Stimulated activated CD4-positive, alpha-beta T cell treated with anti-CD3 and anti-CD28 coated beads, Interleukin-1b, Interleukin-23, amount 100 ng/mL, for 48 hours (primary cell): ENCODE measurements at places on chromosomes 7 and 10.

DNA sequence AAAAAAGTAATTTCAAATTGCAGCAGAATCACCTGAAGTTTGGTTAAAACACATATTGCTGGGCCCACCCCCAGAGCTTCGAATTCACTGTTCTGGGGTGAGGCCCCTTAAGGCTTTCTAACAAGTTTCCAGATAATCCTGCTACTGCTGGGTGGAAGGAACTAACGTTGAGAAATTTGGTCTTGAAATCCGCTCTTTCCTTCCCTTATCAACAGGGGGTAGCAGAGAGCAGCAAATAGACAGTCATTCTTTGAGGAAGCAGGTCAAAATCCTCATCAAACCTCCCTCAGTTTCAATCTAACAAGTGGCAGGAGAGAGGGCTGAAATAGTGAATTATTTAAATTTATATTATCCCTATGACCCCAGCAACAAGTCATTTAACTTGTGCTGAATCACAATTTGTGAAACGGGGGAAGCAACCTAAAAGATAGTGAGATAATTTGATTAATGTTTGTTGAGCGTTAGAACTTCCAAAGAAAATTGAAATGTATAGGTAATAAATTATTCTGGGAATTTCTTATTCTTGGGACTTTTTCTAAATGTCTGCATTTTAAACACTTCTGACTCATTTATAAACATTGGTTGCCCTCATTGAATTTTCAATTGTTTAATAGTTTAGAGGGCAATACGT is 21.7 kb upstream of the MALSU1 start:
- DNase-seq, result no peak

- DNase-seq, result peak; percentile 38
Observed at GRCh38 chr10:4902571-4903011, 60.6 kb upstream of the AKR1C1 start.

DNA sequence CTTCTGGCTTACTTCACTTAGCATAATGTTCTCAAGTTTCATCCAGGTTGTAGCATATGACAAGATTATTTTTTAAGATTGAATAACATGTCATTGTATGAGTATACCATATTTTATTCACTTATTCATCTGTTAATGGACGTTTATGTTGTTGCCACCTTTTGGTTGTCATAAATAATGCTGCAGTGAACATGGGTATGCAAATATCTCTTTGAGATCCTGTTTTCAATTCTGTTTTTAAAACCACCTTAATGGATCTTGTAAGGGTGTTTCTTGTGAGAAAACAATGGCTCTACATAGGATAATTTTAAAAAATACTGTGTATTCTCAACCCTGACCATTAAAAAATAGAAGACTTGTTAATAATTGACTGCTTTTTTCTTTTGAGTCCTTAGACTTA is 290.7 kb upstream of the TMEM229A start:
- DNase-seq, result no peak

DNA sequence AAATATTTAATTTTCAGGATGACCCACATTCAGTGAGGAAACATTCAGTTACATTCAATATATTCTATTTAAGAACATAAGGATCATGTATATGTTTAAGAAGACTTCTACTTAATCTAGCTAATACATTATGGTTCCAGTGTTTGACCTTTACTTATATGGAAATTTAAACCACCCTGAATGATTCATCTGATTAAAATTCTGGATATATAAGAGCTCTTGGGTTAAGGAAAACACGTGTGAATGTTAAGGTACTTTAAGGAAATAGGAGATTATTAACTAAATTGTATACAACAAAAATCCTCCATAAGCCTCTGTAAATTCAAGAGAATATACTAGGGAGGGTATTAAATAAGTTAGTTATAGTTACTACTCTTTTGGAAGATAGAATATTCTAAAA is 40.9 kb downstream of the HDAC9 start:
- no peak for DNase-seq

DNA sequence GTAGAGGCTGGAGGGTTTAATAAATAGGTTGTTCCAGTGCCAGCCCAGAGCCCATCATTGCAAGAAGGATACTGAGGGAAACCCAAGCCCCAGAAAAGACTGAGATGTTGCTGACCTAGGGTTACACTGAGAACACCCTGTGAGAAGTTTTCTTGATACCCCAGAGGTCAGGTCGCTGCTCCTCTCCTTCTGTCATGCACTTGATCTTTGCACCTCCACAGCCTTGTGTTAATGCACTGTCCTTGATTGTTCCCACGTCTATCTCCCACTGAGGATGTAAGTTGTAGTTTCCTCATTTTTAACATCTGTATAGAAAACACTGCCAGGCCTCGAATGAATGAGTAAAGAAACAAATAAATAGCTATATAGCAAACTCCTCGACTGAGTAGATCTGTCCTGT is 195.3 kb upstream of the AHR start:
- no peak for DNase-seq

GRCh38 chr10:19730167-19730906 is 85.9 kb upstream of the PLXDC2 start:
- no peak for DNase-seq

DNA sequence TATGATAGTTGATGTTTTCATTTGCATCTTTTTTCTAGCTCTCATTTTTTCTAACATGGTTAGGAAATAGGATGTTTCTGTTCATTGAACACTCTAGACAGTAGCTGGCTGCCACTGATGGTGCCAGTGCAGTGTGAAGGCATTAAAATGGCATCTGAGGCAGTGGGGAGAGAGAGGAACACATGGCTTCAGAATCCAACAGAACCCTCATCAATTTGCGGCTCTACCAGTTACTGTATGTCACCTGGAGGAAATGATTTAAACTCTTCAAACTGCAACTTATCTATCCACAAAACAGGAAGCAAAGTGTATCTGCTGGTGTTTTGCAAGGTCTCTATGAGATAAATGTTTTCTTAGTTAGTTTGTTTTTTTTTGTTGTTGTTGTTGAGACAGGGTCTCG is 305.2 kb upstream of the PRKCQ start:
- DNase-seq, result no peak

GRCh38 chr10:102652170-102652916 is 8.1 kb downstream of the TRIM8 start:
- no peak for DNase-seq

DNA sequence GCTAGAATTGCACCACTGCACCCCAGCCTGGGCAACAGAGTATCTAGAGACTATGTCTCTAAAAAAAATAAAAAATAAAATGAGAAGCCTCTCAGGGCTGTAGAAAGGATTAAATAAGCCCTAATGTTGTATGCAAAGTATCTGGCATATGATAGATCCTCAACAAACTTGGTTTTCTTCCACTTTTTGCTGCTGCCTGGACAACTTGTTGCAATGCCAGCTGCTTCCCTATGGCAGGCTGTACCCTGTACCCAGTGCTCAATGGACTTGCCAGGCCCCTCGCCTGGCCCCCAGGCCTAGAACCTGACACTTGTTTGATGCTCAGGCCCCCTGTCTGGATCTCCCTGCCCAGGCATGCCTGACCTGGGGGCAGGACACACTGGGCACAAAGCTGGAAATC is 28.5 kb upstream of the CDH23 start:
- no peak for DNase-seq

DNA sequence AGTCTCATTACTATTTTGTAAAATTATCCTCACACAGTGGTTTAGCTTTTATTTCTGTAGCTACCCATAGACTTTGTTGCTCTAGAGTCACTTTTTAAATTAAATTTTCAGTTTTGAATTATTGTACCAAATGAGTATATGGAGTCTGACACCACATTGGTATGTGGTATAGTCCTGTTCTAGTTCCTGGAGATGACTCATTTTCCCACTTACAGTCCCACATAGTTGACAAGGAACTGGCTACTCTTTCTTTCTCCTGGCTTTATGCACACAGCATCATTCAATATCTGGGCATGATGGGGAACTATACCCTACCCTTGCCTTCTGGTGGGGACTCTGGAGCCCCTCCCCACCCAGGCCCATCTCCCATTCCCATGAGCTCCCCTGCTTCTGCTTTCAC is 92.6 kb upstream of the RAB11FIP2 start:
- no peak for DNase-seq

- no peak for DNase-seq
Observed at GRCh38 chr7:76310102-76310957, 7.9 kb downstream of the HSPB1 start.

DNA sequence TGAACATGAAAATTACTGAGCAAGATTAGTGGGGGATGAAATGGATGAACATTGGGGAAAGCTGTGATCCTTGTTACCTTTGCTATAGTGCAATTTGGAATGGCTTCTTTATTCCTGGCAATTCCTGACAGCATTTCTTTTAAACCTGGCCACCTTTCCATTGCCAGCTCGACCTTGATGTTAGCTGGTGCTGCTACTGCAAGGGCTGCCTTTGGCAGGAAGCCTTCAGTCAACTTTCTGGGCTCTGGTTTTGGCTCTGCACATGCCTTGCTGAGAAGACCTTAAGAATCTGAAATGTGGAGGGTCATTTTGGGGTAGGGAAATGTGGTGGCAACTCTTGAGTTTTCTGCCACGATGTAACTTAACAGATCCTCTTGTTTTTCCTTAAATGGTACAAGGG is 64.7 kb downstream of the KAT6B start:
- DNase-seq, result no peak

DNA sequence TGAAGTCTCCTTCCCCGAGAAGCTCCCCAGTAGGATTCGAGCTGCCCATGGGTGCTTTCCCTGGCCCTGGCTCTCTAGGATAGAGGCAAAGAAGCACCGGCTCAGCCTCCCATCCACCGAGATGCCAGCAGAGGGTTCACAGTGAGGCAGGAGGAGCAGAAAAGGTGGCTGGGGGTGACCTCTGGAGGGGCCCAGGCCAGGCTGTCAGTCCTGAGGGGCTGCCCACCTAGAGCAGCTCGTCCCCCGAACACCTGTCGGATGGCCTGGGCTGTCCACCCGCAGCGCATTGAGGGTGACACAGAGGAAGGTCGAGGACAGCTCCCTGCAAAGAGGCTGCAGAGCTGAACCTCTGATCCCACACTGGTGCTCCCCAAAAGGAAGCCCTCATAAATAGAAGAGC is 167.2 kb upstream of the PPP2R2D start:
- no peak for DNase-seq

DNA sequence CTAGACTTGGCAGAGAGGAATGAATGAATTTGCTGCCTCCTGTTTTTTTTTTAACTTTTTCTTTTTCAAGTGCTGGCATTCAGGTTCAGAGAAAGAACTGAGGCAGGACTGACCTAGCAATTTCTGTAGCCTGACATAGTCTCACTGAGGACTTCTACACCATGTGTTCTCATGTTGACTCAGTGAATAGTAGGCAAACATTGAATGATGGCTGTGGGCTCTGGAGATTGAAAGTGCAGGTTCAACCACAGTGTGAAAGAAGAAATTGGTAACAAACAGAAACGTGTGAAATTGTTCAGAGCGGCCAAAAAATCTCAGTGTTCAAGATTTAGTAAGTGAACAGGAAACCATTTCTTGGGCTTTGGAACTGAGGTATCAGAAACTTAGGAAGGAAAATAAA is 322.4 kb upstream of the GHITM start:
- DNase-seq, result no peak

DNA sequence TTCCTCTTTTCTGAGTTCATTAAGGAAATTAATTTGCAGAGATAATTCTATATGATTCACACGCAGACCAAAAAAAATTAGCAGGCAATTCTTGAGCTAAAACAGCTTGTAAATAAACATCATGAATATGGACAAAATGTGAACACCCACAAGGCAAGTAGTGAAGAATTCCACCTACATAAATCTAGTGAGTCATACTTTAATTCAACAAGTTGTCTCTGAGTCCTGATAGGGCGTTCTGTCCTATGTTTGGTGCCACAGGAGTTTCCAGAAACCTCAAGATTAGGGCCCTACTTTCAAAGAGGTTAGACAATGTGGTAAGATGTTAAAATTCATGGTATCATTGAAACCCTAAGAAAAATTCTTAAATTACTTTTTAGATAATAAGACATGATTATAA is 122.3 kb downstream of the SGMS1 start:
- DNase-seq, result no peak

GRCh38 chr7:768881-769504 is 41.9 kb upstream of the PRKAR1B start:
- no peak for DNase-seq

- no peak for DNase-seq
Observed at GRCh38 chr10:101319241-101319915, 34.6 kb upstream of the BTRC start.

- no peak for DNase-seq
Observed at GRCh38 chr7:132187869-132188789, 388.1 kb downstream of the PLXNA4 start.

- no peak for DNase-seq
Observed at GRCh38 chr7:27992755-27993493, 187.7 kb downstream of the JAZF1 start.

GRCh38 chr10:86037096-86037495 is 329.5 kb downstream of the GRID1 start:
- no peak for DNase-seq

GRCh38 chr7:2190531-2190930 is 42.2 kb downstream of the MAD1L1 start:
- DNase-seq, result no peak

- no peak for DNase-seq
Observed at GRCh38 chr7:44066494-44067063, 1.2 kb upstream of the PGAM2 start.

DNA sequence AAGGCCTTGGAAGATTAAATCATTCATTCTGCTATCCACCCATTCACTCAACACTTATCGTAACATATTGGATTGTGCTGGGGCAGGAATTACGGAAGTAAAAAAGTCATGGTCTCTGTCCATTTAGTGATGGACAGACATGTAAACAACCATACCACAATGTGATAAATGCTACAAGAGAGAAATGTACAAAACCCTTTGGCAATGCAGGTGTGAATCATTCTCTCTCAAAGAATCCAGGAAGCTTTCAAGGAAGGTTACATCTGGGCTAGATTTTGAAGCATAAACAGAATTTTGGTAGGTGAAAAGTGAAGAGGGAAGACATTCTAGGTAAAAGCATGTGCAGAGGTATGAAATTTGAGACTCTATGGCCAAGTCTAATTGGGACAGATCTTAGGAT is 61.7 kb upstream of the KCNIP2 start:
- DNase-seq, result no peak

GRCh38 chr7:31702354-31702753 is 15.3 kb downstream of the PPP1R17 start:
- no peak for DNase-seq

- DNase-seq, result peak; percentile 80
Observed at GRCh38 chr7:140230861-140231770, 54.3 kb upstream of the KDM7A start.

DNA sequence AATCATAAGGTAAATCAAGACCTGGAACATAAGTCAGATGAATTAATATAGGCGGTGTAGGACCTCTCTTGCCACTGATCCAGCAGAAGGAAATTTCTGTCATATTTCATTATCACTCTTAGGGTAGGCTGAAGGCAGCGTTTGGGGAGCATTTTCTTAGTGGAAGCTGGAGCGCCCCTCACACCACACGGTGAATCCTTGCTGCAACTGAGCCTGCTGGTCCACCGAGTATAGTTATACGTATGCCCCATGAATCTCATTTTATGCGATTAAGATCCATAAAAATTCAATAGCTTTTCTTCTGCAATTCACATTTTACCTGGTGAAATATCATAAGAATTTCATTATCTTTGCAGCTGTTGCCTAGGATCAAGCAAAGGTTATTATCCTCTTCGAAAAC is 19.6 kb downstream of the EBF3 start:
- no peak for DNase-seq

GRCh38 chr7:47726047-47726726 is 144.3 kb upstream of the TNS3 start:
- DNase-seq, result no peak

- DNase-seq, result no peak
Observed at GRCh38 chr7:75738604-75738974, at the start of gene HIP1. Gene HIP1, minus strand, starts transcription at chr7:75738941. Its CDS starts 21 bp downstream, at chr7:75738920.
